Right ventricle myocardium inferior (tissue), 1 donor: ENCODE measurements at places on chromosomes 4 and X. TPM values are rescaled to one million over a fixed set of nuclear protein-coding genes. Genes with fewer than 3 reads are reported as not detected.

BRS3 gene
- not detected for total RNA-seq

PLP1 gene
- 11.4 TPM for total RNA-seq

FRAS1 gene
- total RNA-seq = 2.2 TPM

RNF150 gene
- 56.1 TPM for total RNA-seq

LRAT gene
- not detected for total RNA-seq

INTS6L gene
- 3.2 TPM for total RNA-seq

GLOD5 gene
- total RNA-seq = not detected

DDX53 gene
- not detected for total RNA-seq

KDM5C gene
- total RNA-seq = 28.1 TPM

S100G gene
- not detected for total RNA-seq

NXF2B gene
- total RNA-seq = not detected

TEC gene
- 1.3 TPM for total RNA-seq

DCAF4L1 gene
- 0.24 TPM for total RNA-seq

MAGEC3 gene
- not detected for total RNA-seq

TBC1D9 gene
- total RNA-seq = 11.1 TPM

PPP2R3B gene
- total RNA-seq = 164 TPM

ADH4 gene
- not detected for total RNA-seq

SMARCA1 gene
- 30.2 TPM for total RNA-seq

TMSB15C gene
- total RNA-seq = 0.19 TPM

PPEF1 gene
- 0.38 TPM for total RNA-seq

POU3F4 gene
- not detected for total RNA-seq

MSL3 gene
- total RNA-seq = 14.6 TPM

NDUFA1 gene
- total RNA-seq = 683 TPM

TMEM164 gene
- total RNA-seq = 53.6 TPM
